ENCODE measurements at places on chromosomes 13 and 19.

GRCh38 chr19:31883296-31883990, 462.0 kb upstream of the ZNF507 start:
- DNase-seq = no peak

DNA sequence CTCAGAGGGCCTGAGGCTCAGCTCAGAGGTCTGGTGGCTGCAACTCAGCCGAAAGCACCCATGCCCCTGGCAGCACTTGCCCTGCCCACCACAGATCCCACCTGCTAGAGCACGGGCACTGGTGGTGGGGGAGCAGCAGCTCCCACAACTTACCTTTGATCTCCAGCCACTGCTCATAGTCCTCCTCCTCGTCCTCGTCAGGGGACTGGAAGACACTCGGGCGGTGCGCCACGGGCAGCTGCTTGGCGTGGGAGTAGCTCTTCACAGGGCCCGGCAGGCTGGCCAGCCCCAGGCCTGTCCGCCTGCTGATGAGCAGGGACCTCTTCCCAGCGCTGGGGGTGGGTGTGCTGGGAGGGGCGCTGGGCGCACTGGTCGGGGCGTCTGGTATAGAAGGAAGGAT, 14.6 kb downstream of the SUGP1 start:
- no peak for DNase-seq

DNA sequence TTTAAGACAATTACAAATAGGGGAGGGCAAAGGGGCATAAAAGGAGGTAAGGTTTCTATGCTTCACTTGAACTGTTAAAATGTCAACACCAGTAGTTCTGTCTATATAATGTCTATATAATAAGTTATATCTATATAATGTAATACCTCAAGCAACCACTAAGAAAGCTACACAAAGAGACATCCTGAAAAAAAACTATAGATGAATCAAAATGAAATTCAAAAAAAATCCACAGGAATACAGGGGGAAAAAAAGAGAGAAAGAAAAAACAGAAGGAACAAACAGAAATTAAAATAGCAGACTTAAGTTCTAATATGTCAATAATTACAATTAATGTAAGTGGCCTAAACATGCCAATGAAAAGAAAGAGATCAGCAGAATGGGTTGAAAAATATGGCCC, 186.0 kb downstream of the KCTD15 start:
- DNase-seq = no peak

GRCh38 chr19:29760752-29761502, 45.9 kb upstream of the C19orf12 start:
- no peak for DNase-seq

- peak; percentile 24 for DNase-seq
Observed at GRCh38 chr13:97440598-97441170, 6.7 kb downstream of the RAP2A start.
